CD4-positive, alpha-beta memory T cell (primary cell): ENCODE measurements at places on chromosomes 4 and X.

- no peak for DNase-seq
These were observed 30.4 kb upstream of the HPGDS start for GRCh38 chr4:94372991-94373390.

DNA sequence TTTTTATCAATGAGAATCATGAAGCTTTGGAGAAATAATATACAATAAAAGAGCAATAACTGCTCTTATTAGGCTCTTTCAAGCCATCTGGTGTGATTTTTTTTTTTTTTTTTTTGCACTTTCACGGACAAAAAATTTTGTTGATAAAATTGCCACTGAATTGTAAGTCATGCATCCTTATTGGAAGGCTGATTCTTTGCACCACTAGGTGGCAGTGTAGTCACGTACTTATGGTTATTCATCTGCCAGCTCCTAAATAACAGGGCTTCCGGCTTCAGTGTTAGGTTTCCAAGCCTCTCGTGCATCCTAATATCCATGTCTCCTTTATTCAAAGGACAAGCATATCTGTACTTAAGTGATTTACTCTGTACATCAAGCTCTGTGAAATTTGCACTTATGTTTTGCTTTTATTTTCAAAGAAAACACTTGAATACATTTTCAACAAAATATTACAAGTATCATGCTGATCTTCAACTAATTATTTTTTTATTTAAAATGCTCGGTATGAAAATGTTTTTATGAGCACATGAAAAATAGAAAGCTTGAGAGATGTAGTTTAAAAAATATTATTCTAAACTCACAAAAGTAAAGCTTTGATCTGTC, 1578.3 kb upstream of the TENM3 start:
- DNase-seq, result peak; percentile 19

DNA sequence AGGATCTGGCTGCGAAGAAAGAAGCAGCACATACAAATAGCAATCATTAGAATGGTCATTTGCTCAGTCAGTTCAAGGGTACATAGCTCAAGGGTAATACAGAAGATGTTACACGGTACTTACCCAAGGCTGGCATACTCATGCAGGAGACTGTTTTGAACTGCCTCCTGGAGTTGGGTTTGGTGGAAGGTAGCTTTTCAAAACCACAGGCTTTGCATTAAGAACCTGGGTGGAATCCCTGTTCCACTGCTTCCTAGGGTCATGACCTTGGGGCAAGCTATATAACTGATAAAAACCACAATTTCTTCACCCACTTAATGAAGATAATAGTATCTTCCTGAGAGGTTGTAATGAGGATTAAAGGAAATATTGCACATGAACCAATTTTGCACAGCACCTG, 36.5 kb downstream of the TBC1D9 start:
- DNase-seq, result no peak

- no peak for DNase-seq
These were observed 12.7 kb upstream of the GTPBP6 start for GRCh38 chrX:331151-331824.

DNA sequence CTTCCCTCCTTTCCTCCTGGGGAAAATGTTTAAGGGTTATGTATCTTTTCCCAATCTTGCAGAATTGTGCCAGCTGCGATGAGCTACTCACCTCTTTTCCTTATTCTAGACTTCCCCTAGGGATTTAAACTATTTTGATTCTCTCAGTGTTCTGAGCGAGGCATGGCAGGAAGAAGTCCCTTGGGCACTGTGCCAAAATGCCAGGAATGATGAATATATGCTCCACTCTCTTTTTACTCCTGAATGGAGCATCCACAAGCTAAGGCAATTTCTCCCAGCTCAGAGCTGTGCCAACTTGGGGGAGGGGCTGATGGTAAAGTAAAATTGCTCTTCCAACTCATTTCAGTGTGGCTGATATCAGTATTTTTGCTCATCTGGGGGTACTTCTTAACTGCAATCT, 4.0 kb upstream of the C4orf17 start:
- no peak for DNase-seq

GRCh38 chrX:9681422-9681821, 84.2 kb downstream of the GPR143 start:
- no peak for DNase-seq

DNA sequence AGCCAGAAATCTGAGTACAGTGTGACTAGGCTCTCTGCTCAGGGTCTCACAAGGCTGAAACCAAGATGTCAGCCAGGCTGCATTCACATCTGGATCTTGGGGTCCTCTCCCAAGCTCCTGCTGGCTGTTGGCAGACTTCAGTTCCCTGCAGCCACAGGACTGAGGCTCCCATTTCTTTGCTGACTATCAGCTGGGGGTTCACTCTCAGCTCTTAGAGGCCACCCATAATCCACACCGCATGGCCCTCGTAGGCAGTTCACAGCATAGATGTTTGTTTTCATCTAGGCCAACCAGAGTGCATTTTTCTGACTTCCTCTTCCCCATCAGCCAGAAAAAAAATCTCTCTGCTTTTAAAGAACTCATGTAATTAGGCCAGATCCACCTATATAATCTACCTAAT, 8.2 kb upstream of the WDR44 start:
- DNase-seq, result no peak

DNA sequence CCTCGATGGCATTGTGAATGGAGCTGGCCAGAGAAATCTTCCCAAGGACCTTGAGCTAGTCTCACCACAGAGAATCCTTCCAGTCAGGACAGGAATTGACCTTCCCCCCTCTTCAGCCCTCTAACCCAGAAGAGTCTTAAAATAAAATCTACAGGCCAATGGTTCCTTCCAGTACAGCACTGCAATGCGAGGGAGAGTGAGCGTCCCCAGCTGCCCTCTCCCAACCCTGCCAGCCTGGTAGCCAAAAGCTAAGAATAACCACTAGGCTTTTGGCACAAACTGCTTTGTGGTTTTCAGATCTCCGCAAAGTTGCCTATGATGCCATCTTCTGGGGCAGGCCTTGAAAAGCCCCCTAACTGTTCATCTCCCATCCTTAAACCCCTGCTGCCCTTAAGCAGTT, 175.1 kb downstream of the AR start:
- DNase-seq, result no peak
